PC-9 (cell line): ENCODE measurements at places on chromosomes 5 and 9. TPM values are rescaled to one million over a fixed set of nuclear protein-coding genes. Genes with fewer than 3 reads are reported as not detected.
A peak's percentile ranks its signal among the peaks of the same experiment; 100 is the strongest.

The PCDHB16 gene
- not detected in 2 replicates for total RNA-seq

The SPATA31E1 gene
- total RNA-seq, result not detected in 2 replicates

The SLC1A3 gene
- total RNA-seq, result 0.24 TPM in 1 of 2 replicates, not detected in the other

The SH3GL2 gene
- total RNA-seq, result not detected in 2 replicates

The TTF1 gene
- total RNA-seq, result 16.0 and 18.5 TPM in 2 replicates

DNA sequence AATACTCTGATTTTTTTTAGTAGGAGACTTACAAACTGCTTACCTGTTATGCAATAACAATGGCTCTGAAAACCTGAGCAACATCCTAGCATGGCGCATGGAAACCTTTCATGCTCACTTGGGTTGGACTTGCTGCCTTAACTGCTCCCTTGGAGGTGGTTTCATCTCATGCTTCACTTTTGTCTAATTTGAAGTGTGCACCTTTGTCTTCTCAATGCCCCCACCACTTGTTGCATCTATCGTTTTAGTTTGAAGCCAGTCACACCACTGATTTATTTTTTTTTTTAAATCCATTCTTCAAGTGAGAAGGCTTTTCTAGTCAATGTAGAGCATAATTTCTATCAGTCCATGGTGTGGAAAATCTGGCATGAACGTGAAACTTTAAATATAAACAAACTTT is 63.2 kb downstream of the CFAP90 start:
- no peak for DNase-seq

GRCh38 chr5:7808998-7809397 is 41.9 kb downstream of the CFAP90 start:
- DNase-seq, result no peak

DNA sequence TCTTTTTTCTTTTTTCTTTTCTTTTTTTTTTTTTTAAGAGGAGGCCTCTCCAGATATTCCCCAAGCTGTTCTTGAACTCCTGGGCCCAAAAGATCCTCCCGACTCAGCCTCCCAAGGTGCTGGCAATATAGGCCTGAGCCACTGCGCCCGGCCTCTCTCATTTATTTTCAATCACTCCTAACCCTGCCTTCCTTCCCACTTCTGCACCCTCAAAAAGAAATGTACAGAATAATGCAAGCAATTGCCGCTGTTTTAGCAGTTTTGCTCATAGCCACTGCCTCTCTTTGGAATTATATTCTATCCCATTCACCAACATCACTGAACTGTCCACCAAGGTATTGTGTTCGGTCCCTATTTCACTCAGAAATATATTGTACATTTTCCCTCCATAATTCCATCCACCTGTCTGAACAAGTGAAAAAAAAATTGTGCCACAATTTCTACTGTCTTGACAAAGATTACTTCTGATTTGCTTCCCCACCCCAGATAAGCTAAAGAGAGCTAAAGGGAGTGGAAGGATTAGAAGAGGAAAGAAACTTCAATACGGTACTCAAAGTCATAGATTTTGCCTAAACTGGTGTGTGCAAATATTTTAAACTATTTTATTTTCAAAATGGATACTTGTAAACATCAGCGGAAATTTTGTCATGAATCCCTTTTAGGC is 1.9 kb downstream of the FNBP1 start:
- no peak for DNase-seq

- no peak for DNase-seq
Measured at GRCh38 chr5:12119657-12120056, 215.4 kb upstream of the CTNND2 start.

DNA sequence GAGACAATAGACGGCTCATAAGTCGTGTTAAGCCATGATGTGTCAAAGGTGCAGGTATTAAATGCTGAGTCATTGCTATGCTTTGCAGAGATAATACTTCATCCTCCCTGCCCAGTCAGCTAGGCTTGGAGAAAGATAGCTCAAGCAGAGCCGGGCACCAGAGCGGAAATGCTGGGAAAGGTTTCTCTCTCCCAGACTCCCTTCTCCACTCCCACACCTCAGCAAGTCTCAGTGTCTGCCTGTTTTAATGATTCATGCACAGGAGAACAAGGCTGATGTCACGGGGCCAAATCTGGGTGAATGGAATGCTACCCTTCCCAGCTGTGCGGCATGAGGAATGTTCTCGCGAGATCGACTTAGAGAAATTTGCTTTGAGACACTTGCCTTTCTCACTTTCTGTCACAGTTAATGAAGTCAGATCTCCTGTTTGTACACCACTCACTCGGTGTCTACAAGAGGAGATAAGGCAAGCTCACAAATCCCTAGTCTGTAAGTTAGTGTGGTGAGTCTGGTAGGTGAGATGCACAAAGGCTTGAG is 204.4 kb downstream of the EFNA5 start:
- DNase-seq, result peak; percentile 90

- no peak for DNase-seq
Measured at GRCh38 chr9:87263291-87263690, 234.4 kb upstream of the DAPK1 start.

- no peak for DNase-seq
Measured at GRCh38 chr9:8014997-8015682, 215.6 kb upstream of the DMAC1 start.

GRCh38 chr5:146564007-146564762 is 48.2 kb upstream of the GPR151 start:
- no peak for DNase-seq

GRCh38 chr9:129932303-129933151 is 97.3 kb downstream of the USP20 start:
- no peak for DNase-seq
